ENCODE measurements at places on chromosomes 4 and X. TPM values are rescaled to one million over a fixed set of nuclear protein-coding genes. Genes with fewer than 3 reads are reported as not detected.

- peak; percentile 74 for DNase-seq
These were observed 53.2 kb downstream of the C4orf51 start for GRCh38 chr4:145732895-145733880.

- no peak for DNase-seq
These were observed 91.1 kb downstream of the LDB2 start for GRCh38 chr4:16807355-16807754.

DNA sequence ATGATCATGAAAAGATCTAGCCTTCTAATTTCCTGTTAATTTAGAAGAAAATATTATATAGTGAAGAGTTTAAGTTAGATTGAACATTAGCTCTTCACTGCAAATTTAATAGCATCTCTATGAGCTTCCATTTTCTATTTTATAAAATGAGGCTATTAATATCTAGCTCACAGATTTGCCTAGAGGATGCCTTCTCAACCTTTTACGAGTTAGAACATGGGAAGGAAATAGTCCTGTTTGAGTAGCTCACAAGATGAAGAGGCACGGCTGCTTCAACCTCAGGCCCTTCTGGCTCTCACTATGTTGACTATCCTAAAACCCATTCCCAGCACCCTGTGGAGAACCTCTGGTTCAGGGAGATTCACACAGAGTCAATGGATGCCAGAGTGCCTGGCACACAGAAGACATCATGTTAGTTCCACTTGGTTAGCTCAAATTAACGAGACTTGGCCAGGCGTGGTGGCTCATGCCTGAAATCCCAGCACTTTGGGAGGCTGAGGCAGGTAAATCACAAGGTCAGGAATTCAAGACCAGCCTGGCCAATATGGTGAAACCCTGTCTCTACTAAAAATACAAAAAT lies 97.9 kb upstream of the GUCY1A1 start:
- no peak for DNase-seq

Gene PABPC1L2B
- total RNA-seq = not detected

GRCh38 chr4:154960476-154960875 lies 179.4 kb downstream of the RBM46 start:
- DNase-seq = no peak

DNA sequence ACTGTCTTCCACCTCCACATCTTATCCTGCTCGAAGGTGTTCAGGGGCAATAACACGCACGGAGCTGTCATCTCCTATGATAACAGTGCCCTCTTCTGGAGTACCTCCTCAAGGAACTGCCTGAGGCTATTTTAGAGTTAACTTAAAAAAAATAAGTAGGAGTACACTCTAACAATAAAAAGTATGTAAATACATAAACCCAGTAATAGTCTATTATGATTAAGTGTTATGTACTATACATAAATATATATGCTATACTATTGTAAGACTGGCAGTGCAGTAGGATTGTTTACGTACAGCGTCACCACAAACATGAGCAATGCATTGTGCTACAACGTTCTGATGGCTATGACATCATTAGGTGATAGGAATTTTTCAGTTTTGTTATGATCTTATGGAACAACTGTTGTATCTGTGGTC lies 34.5 kb upstream of the TLR2 start:
- peak; percentile 32 for DNase-seq

DNA sequence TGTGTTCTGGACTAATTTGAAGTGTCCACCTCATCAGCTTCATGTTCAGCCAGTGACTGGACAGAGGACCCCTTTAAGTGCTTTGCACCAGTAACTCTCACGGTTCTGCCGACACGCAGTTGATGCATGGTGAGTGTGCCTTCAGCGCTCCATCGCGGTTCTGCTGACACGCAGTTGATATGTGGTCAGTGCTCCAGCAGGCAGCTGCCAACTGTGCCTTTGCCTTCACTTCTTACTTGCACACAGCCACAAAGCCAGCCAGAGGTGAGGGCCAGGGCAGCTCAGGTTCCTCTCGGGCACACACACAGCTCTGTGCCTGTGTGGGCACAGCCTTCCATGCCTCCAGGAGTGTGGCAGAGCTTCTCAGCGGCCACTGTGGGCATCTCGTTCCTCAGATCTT lies 12.4 kb downstream of the NKX1-1 start:
- no peak for DNase-seq

Gene F11
- total RNA-seq = not detected

All from renal cortical epithelial cell (primary cell).